ENCODE measurements at places on chromosomes 5 and 9. TPM values are rescaled to one million over a fixed set of nuclear protein-coding genes. Genes with fewer than 3 reads are reported as not detected.

DNA sequence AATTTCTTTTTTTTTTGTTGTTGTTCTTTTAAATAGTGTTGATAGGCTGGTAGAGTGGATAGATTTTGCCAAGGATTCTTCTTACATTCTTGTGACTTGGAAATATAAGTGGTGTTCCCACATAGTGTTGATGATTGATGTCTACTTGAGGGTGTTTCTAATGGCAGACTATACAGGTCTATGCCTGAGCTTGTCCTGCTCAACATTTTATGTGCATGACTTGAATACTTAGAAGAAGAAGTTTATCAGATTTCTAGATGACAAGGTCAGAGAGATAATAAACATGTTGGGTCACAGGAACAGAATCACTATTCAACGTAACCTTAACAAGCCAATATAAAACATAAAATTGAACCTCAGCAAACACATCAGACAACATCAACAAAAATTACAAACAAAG lies 24.2 kb downstream of the XRCC4 start:
- no peak for DNase-seq

GRCh38 chr5:121182788-121183490 lies 668.7 kb upstream of the FTMT start:
- no peak for DNase-seq

CNTFR gene
- 0.05 TPM for total RNA-seq

DNA sequence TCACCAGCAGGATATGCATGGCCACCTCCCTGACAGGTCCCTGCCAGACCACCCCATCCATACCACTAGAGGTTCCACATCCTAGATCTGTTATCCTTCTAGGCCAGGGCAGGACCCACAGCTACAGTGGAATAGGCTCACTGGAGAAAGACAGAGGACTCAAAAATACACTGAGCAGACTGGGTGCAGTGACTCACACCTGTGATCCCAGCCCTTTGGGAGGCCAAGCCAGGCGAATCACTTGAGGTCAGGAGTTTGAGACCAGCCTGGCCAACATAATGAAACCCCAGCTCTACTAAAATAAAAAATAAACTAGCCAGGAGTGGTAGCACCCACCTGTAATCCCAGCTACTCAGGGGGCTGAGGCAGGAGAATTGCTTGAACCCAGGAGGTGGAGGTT lies 56.5 kb upstream of the TESK1 start:
- no peak for DNase-seq

ATP10B gene
- total RNA-seq: not detected

- DNase-seq: no peak
Measured at GRCh38 chr9:109767404-109767803, 12.6 kb upstream of the PALM2AKAP2 start.

DNA sequence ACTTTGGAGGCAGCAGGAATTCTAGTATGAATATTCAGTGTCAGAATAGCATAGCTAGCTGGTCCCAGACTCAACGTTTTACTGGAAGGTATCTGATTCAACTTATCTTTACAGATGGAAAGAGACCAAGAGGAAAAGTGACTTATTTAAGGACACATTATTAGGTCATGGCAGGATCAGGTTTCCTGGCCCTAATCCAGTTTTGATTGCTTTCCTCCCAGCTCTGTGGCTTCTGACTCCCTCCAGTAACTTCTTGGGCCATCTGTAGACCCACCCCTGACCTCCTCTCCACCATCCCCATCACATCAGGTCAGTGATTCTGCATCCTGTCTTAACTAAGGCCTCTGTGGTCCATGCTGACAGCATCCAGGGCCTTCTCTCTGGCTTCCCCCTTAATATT lies 38.4 kb downstream of the SH3TC2 start:
- peak; percentile 76 for DNase-seq

- DNase-seq: no peak
Measured at GRCh38 chr5:2914022-2914661, 162.7 kb upstream of the IRX2 start.

DNA sequence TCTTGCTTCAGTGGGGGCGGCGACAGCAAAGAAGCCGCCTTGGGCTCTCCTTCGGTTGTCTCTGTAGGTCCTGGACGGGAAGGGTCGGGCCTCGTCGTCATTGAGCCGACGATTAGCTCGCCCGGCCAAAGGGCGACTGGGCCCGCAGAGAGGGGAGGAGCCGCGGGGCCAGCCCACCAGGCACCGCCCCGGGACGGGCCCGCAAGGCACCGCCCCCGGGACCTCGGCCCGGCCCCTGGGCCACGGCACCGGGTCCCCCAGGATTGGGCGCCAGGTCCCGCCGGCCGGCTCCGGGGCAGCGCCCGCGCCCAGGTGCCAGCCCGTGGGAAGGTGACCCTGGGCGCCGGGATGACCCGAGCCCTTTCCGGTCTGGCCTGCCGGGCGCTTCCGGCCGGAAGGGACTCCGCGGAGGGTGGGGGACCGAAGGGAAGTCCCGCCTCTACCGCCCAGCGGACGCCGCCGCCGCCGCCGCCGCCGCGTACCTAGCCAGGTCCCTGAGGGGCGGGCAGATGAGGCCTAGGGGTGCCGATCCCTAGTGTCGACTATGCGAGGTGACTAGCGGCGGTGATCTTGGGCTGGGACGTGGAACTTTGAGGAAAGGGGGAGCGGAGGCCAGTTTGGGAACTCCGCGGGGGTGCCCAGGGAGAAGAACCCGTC lies at the start of the genes GBA2 and RGP1:
Gene GBA2 (minus strand): TSS at position 371 of the 657 bp plus-strand sequence. CDS start 524 bp downstream, outside the sequence.
Gene RGP1 (plus strand): TSS at position 430 of the 657 bp plus-strand sequence. CDS start 469 bp downstream, outside the sequence.
- peak; percentile 76 for DNase-seq

GNAQ gene
- total RNA-seq: 29.9 TPM

DNA sequence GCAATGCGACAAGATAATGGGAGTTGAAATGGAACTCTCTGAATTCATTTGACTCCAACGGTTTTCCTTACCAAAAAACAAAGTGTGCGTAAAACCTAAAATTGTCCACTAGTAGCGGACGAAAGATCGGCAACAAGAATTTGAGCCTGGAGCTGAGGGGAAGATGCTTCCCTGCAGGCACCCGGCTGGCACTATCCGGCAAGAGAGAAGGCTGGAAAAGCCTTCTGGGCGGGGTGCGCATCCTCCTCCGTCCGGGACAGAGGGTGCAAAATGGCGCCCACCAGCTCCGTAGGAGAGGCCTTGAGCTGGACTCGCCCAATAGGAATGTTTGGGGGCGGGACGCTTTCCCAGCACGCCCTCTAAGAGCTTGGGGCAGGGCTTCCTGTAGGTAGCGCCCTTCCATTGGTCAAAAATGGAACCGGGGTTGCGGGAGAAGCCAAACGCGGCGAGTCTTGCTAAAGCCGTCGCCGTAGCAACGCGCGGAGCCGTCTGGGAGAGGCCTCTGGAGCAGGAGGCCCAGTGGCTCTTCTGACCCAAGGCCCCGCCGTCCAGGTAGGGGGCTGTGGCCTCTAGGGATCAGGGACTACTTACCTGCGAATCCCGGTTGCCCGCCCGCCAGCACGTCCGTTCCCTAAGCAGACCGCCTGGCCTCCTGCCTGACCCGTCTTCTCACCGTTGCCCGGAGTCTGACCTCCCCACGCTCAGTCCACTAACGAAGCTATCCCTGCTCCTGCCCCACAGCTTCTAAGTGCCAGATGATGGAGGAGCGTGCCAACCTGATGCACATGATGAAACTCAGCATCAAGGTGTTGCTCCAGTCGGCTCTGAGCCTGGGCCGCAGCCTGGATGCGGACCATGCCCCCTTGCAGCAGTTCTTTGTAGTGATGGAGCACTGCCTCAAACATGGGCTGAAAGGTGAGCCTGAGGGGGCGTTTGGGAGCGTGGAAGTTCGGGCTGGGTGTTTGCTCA lies 9.2 kb downstream of the RUFY1 start:
- DNase-seq: peak; percentile 96

ZFR gene
- total RNA-seq: 90.0 TPM

DNA sequence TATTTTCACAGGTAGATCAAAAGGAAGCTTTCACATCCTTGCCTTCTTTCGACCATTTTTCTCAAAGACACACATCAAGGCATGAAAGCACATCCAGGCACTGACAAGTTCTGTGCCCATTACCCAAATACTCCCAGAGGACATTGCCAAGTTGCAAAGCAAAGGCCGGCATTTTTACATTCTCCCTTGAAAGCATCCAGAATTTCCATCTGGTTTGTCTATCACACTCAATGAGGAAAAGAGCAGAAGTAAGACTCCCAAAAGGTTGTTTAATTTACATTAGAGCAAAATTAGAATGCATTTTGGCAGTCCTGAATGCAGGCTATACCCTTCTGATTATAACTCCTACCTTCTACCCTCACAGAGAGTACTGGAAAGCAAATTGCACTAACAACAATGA lies 160.5 kb downstream of the EPB41L4A start:
- no peak for DNase-seq

RC3H2 gene
- 130 TPM for total RNA-seq

DNA sequence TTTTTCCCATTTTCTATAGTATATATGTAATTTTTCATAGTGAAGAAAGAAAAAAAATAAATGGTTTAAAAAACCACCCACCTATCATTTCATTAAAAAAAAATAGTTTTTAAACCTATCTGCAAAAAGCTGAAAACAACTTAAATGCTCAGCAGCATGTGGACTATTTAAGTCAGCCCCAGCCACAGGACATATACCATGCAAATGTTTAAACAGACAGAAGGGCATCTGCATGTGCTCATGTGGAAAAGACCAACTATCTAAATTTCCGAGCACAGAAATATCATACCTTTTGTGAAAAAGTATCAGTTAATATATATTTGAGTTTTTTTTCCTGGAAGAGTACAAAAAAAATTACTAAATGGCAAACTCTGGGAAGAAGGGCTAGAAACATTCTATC lies 143.4 kb downstream of the EPB41L4A start:
- no peak for DNase-seq

DNA sequence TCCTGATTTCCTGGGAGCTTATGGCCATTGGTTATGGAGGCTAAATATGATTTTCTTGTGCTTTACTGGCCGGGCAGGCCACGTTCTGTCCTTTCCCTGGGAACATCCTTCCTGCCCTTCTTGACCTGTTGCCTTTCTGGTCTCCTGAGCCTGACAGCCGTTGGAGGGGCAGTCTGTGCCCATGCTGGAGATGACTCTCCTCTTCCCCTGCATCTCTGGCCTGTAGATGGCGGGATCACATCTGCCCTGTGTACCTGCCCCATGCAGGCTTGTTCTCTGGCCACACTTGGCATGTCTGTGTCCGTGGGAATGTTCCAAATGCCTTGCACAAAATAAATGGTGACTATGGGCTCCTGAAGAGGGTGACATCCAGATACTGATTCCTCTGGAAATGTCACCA lies 253.1 kb upstream of the IRX4 start:
- DNase-seq: no peak

- peak; percentile 32 for DNase-seq
Measured at GRCh38 chr5:96852759-96853158, 23.5 kb upstream of the ERAP2 start.

DNA sequence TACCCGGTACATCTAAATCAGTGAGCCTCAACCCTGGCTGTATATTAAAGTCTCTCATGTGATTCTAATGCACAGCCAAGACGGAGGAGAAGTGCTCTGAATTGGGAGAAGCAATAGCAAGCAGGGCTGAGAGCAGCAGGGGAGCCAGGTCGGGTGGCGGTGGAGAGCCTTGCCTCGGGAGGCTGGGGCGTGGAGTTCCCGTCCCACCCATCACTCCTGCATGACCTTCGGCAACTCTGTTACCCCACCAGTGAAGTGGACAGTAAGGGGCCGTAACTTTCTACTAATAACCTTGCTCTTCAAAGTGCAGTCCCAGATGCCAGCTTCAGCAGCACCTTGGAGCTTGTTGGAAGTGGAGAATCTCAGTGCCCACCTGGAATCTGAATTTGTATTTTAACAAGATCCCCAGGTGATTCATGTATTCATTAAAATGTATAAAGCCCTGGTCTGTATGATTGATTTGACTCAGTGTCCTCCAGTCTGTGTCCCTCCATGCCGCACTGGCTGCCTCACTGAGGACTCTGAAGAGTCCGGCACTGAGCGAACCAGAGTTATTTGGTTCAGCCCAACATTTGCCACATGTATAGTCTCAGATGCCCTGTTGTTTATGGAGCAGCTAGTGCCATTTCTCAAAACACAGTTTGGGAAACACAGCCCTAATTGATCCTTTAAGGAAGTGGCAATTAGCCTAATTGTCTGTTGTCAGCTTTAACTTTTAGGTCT lies 6.5 kb downstream of the ERGIC1 start:
- DNase-seq: no peak

- DNase-seq: peak; percentile 7
Measured at GRCh38 chr5:139064613-139065012, 133.6 kb downstream of the SIL1 start.

- no peak for DNase-seq
Measured at GRCh38 chr9:126927419-126927818, 12.8 kb downstream of the RALGPS1 start.

KIF12 gene
- total RNA-seq: not detected

DNA sequence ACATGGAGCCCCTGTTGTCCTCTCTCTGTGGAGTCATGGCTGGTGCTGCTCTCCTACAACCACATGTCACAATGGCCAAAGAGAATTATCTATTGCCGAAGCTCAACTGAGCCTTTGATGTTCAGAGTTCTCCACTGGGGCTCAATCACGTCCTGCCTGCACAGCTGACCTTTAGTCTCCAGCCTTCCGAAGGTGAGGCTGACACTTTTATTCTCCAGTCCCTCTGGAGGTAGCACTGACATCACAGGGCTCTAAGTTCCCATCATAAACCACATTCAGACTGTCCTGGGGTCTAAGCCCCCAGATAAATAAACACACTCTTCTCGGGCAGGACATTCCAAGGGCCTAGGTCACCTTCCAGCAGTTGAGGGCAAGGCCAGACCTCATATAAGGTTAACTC lies 23.4 kb downstream of the ADCY2 start:
- DNase-seq: no peak

INSL4 gene
- total RNA-seq: not detected

- peak; percentile 2 for DNase-seq
Measured at GRCh38 chr5:6448622-6449464, at the start of gene UBE2QL1. TSS of gene UBE2QL1 (plus strand) at chr5:6448859. CDS start at chr5:6448894, 35 bp downstream.

GRCh38 chr5:56632199-56632598 lies 183.2 kb upstream of the MAP3K1 start:
- no peak for DNase-seq

DNA sequence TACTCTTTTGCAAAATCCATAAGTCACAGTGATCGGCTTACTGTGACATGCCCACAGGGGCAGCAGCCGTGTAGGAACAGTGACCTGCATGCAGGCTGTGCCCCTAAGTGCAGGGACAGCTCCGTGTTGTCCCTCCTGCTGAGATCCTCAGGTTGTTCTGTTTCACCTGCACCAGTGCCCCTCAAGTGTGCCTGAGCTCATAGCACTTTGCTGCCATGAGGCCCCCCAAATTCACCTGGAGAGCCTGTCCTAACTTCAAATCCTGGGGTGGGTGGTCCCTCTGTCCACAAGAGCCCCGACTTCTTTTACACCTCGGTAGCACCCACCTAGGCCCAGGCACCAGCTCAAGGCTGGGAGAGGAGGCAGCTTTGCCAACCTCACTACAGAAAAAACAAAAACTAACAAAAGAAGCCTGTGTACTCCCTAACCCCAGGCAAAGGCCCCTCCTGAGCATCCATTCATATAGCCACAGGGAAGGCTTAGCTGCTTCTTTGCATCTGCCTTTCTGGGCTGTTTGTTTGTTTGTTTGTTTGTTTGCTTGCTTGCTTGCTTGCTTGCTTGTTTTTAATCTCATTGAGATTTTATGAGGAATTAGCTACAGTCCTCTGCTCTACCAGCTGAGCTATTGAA lies 214.5 kb downstream of the AUH start:
- DNase-seq: no peak

Measured in myocyte (in vitro differentiated cells).